SK-N-DZ (cell line): ENCODE measurements at places on chromosomes 13 and 19.

- no peak for DNase-seq
Observed at GRCh38 chr19:8973501-8974091, 36.6 kb downstream of the MUC16 start.

DNA sequence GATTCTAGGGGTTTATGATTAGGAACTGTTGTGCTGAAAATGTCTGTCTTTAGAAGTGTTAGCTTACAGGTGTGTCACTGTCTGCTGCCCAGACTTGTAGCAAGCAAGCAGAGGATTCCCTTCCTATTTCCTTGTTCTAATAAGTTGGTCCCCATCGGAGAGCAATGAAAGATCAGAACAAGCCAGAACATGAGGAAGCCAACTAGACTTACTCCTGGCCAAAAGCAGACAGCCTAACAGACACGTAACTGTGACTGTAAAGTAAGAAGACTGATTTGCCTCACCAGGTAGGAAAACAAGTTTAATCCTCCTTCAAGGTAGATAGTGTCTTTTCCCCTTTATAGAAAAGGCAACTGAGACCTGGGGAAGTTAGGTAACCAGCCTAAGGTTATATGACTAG, 12.5 kb downstream of the POLR1D start:
- no peak for DNase-seq

DNA sequence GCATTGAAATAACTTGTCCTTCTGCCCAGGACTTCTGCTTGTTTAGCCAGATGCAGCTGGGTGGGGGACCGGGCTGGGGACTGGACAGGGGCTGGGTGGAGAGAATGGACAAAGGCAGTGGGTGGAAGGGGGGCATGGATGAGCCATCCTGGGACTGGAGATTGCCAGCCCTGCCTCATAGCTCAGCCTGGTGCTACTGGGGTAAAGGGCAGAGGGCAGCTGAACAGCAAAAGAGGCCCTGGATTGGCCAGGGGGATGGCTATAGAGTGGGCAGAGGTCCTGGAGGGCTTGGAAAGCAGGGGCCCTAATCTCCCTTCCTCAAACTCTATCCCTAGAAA, 17.7 kb upstream of the PLAUR start:
- no peak for DNase-seq

- no peak for DNase-seq
Observed at GRCh38 chr13:50428183-50428877, 413.1 kb downstream of the KCNRG start.

DNA sequence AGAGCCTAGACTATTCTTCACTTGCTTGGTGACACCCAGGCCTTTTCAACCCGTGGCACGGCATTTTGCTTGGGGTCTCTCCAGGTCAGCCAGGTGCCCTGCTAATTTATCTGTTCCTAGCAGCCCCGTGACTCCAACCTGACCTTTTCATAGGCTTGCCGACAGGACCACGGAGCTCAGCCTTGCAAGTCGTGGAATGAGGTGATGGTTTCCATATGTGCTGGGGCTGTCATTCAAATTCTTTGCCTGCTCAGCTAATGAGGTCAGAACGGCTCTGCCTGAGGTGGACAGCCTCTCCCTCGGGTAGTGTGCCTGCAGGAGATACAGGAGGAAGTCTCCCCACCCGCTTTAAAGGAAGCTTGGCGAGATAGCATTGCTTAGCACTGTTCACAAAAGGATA, 61.0 kb downstream of the SHISA2 start:
- peak; percentile 82 for DNase-seq

GRCh38 chr19:15015946-15016542, 33.2 kb upstream of the CASP14 start:
- DNase-seq: no peak

DNA sequence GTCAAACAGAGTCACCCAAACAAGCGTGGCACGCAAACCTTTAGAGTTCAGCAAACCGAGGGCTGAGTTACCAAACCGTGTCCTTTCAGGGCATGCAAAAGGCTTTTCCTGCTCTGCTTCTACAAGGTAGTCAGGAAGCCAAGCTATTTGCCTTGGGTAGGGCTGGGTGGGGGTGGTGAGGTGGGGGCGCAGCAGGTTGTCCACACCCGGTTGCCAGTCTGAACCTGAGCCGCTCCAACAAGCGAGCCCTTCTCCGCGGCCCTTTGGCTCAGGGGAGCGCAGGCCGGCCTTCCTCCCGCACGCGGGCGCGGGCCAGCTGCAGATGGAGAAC, 347 bp upstream of the CLDN10 start:
- no peak for DNase-seq

- DNase-seq: no peak
Observed at GRCh38 chr19:54451997-54452396, 3.0 kb downstream of the LENG8 start.

DNA sequence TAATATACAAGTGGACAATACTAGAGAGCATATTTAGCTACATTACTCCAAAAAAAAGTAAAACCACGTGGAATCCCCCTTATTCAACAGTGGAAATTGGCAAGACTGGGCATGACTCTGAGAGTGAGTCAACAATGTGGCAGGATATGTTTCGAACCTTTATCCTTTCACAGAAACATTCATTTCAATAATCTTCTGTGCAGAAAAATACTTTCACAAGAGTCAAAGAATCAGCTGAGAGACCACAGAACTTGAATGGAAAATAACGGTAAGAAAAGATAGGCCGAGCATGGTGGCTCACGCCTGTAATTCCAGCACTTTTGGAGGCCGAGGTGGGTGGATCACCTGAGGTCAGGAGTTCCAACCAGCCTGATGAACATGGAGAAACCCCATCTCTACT, 25.1 kb upstream of the CD70 start:
- DNase-seq: no peak

DNA sequence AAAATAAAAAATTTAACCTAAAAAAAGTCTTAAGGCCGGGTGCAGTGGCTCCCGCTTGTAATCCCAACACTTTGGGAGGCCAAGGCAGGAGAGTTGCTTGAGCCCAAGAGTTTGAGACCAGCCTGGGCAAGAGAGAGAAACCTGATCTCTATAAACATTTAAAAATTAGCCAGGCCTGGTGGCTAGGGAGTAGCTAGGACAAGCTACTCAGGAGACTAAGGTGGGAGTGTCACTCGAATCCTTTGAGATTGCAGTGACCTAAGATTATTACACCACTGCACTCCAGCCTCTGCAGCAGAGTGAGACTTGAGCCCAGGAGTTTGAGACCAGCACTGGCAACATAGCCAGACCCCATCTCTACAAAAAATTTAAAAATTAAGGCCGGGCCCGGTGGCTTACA, 1.1 kb downstream of the CCDC97 start:
- no peak for DNase-seq

DNA sequence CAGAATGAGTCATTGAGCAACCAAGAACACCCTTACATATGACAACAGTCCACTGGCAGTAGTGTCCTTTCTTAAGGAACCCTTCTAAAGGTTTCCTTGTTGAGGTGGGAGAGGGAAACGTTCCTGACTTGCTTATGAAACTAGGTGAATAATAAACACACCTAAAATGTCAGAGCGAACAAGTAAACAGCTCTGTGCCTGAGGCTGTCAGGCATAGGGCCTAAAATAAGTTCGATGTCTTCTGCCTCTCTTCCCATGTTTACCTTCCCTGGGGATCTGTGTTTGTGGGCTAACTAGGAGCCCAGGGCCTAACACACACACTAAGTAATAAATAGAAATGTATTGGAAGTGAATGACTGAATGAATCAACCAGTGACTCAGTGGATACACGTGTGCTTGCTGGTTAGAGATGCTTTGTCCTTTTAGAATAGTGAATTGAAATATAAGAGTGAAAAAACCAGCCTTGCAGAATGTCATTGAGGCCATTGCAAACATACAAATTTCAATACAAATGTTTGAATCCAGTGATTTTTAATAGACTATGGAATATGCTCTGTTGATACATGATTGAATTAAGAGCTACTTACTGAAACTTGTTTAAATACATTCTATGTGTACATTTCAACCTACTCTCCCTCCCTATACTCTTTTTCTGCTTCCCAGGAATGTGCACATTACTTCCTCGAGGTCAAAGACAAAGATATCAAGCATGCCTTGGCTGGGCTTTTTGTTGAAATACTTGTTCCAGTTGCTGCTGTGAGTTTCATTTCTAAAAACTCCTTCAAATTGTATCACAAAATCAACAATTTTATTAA, 102.9 kb downstream of the FRY start:
- no peak for DNase-seq

GRCh38 chr19:8340341-8341096, 2.5 kb downstream of the KANK3 start:
- no peak for DNase-seq

GRCh38 chr19:38883286-38883685, 5.2 kb upstream of the RINL start:
- no peak for DNase-seq

DNA sequence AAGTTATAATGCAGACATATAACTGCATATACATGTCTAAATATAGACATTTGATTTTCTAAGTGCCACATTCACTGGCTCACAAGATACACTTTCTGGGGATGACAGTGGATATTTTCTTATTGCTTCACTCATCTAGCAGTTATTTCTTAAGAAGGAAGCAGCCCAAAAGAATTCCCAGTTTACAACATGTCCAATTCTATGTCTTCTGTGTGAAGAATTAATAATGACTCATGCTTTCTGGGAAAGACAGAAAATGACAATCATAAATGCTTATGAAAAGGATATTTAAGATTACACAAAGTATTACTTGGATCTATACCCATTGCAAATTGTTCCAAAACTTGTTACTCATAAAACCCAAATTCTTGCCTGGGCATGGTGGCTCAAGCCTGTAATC, 543.4 kb downstream of the SUCLA2 start:
- DNase-seq: no peak

DNA sequence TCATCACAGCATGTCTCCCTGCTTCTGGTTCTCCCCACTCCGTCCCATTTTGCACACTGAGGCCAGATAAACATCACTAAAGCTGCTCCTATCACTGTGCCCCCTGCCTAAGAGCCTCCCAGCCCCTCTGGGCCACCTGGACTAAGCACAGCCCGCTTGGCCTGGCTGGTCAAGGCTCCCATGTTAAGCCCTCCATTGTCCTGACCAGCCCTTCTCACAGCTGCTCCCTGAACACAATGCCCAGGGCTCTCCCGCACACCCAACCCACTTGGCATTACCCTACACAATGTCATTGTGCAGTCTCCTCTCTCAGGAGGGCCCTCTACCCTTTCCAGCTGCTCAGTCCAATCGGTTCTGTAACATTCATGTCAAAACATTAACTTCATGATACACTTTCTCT, 133.4 kb downstream of the NUFIP1 start:
- no peak for DNase-seq

- DNase-seq: no peak
Observed at GRCh38 chr19:57314146-57314545, 6.1 kb upstream of the ZNF543 start.

GRCh38 chr13:50203256-50203941, 188.2 kb downstream of the KCNRG start:
- no peak for DNase-seq

DNA sequence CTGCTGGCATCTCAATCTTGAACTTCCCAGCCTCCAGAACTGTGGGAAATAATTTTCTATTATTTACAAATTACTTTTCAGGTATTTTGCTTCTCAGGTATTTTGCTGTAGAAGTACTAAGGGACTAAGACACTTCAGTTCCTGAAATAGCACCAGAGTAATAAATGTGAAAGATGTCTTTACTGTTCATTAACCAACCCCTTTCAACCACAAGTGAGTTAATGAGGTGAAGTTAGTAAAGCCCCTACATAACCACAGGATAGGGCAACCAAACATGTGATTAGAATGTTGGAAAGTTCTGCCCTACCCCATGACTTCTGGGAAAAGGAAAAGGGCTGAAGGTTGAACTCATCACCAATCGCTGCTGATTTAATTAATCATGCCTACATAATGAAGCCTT, 2.7 kb upstream of the ZNF345 start:
- no peak for DNase-seq

DNA sequence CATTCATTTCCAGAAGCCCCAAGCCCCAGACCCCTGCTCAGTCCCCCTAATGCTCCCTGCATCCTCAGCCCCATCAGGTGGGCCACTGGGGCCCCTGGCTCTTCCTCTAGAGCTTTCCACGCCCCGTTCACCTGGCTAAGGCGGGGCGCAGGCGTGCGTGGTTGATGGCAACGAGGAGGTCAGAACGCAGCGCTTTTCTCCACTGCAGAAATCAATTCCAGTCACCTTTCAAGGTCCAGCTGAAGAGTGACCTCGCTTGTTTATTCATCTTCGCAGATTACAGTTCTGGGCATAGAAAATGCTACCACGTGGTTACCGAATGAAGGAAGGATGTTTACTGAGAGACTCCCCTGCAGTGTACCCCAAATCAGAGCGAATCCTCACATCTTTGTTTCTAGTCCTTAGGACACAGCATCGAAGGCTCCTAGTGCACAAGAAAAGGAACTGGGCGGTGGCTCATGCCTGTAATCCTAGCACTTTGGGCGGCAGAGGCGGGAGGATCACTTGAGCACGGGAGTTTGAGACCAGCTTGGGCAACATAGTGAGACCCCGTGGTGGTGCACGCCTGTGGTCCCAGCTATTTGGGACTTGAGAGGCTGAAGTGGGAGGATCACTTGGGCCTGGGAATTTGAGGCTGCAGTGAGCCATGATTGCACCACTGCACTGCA, 828 bp upstream of the PBX4 start:
- DNase-seq: no peak

DNA sequence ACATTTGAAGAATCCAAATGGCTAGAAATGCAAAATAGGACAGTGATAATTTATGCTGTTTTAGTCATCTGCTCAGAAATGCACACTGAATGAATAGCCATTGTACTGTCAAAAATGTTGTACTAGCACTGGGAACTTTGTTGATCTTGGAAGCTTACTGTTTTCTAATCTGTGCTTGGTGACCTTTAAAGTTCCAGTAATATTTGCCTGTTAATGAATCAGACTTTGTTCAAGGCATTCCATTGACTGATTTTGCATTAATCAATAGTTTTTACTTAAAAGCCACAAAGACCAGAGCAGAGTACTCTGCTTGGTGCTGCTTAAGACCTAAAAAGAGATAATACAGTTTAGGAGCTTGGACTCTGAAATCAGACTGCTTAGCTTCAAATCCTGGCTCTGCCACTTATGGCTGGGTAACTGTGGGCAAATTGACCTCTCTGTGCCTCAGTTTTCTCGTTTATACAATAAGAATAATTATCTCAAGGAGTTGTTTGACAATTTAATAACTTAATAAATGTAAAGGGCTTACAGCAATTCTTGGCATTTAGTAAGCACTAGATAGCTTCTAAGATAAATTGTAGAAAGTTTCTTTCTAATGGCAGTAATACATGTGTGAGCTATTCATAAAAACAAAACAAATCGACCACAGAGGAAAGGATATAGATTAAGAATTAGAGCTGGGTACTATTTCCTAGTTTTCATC, 4.6 kb upstream of the SLAIN1 start:
- DNase-seq: no peak

- no peak for DNase-seq
Observed at GRCh38 chr13:105894697-105895096, 640.8 kb downstream of the EFNB2 start.
